AG04449 (cell line): ENCODE measurements at places on chromosomes 16 and 17.

DNA sequence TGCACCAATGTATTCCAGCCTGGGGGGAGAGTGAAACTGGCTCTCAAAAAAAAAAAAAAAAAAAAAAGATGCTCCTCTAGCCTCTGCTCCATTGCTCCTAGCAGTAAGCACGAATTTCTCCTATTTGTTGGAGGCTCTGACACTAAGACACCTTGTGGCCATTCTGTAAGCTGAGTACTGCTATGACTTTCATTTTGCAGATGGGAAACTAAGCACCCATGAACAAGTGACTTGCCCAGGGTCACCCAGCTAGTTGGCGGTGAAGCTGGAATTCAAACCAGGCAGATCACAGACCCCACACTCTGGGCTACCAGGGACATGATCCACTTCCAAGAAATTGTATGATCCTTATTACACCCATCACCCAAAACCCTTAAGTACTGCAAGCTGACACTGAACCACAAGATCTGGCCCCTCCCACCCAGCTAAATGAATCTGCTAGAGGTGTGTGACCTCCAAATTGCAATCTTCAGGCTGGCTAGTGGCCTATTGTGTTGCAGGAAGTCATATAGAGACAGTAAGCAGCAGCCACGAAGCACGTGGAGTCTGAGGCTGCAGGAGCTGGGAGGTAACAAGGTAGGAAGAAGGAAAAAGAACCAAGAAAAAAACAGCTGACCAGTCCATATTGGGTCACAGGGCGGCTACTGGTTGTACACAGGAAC is 209.4 kb downstream of the XYLT1 start:
- no peak for DNase-seq

DNA sequence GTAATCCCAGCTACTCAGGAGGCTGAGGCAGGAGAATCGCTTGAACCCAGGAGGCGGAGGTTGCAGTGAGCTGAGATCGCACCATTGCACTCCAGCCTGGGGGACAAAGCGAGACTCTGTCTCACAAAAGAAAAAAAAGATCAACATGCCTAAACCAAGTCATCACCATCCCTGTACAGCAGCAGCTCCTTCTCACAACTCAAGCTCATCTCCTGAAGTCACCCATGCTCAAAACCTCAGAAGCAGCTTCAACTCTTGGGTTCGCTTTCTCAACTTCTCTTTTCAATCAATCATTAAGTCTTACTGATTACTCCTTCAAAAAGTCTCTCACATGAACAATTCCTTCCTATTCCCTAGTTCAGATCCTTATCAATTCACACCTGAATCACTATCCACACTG is 31.3 kb downstream of the PHLPP2 start:
- no peak for DNase-seq

DNA sequence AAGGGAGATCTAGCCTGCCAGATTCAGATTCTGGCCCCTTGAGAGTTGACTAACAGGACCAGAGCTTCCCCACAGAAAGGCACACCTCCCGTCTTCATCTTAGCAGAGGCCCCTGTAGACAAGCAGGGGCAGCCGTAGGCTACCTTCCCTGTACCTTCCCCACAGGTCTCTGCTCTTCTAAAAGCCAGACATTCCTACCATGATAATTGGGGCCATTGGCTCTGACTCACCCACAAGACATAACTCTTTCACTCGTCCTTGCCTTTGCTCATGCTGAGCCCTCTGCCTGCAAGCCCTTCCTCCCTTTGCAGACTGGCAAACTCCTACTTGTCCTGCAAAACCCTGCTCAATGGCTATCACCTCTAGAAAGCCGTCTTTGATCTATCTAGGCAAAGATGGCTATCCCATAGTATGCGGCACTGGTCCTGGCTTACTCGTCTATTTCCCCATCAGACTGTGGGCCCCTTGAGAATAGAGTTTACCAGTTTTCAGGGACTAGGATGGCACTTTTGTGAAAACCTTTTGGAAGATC is 43.8 kb downstream of the PIMREG start:
- no peak for DNase-seq

- DNase-seq = no peak
Observed at GRCh38 chr17:41058741-41059140, 1.2 kb downstream of the KRTAP2-3 start.

DNA sequence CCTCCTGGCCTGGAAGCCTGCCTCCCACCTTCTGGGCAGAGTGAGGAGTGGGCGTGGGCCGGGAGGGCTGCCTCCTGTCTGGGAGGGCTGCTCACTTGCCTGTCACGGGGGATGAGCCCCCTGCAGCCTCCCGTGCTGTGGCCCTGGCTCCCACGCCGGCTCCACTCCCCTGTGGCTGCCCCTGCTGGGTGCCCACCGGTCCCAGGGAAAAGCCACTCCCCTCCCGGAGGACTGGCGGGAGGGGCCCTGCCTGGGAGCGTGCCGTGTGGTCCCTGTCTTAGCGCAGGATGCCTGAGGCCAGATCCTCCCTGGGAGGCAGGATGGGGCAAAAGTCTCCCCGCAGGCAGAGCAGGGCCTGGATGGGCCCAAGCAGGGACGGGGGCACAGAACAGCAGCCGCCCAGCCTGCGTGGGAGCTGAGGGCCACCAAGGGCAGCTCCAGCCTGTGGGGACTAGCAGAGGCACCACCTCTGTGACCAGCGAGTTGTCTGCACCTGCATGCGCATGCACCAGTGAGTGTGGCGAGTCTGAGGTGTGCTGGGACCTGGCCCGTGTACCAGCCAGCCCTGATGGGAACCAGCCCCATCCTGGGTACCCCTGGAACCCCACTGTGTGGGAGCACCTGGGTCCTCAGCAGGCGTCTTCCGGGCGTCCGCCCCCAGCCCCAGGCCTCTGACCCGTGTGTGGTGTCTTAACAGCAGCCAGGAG is 339.9 kb downstream of the SEC14L1 start:
- no peak for DNase-seq

- no peak for DNase-seq
Observed at GRCh38 chr16:15599303-15600070, 43.5 kb downstream of the MARF1 start.

DNA sequence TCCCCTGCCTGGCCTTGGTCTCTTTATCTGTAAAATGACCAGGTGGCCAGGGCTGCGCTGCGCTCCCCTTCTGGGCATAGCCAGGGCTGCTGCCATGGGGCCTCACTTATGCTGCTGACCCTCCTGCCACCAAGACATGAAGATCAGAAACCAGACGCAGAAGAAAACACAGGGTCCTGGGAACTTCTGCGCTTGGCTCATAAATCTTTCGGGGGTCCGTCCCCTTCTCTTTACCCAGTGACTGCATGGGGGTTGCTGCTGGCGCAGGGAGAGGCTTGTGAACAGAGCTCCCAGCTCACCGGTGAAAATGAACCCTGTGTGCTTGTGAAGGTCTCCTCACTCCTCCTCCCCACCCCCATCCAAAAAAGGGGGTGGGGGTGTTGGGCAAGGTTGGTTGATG is 5.7 kb upstream of the FOXL1 start:
- DNase-seq = no peak

DNA sequence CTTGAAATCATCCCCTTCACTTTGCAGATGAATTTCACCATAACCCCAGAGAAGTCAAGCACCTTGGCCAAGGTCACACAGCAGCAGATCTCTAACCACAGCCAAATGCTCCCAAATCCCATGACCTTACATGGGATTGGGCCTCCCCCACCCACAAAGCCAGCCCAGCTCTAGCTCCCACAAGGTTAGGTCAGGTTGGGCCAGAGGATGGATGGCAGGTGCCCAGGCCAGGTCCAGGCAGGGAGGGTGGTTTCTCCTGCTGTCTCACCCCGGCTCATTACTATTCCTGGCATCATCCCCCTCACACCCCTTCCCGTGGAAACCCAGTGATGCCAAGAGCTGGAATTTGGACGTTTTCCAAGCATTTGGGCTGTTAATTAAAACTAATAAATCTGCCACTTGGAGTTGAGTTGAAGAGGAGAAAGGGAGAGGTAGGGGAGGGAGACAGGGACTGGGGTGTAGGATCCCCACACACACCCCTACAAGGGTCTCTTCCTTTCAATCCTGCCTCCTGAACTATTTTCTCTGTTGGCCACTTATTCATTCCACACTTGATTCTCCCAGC is 181.6 kb downstream of the TMEM132E start:
- DNase-seq = no peak

GRCh38 chr16:10552998-10553491 is 27.4 kb downstream of the EMP2 start:
- no peak for DNase-seq

- DNase-seq = no peak
Observed at GRCh38 chr17:6589266-6589946, 33.1 kb upstream of the PITPNM3 start.
